Right renal cortex interstitium (tissue), 3 donors: ENCODE measurements at places on chromosomes 6 and 20.

GRCh38 chr6:89411145-89412070 is 665 bp downstream of the RRAGD start:
- DNase-seq, result no peak

- DNase-seq, result no peak
Observed at GRCh38 chr20:50320901-50321796, 130.5 kb downstream of the CEBPB start.

DNA sequence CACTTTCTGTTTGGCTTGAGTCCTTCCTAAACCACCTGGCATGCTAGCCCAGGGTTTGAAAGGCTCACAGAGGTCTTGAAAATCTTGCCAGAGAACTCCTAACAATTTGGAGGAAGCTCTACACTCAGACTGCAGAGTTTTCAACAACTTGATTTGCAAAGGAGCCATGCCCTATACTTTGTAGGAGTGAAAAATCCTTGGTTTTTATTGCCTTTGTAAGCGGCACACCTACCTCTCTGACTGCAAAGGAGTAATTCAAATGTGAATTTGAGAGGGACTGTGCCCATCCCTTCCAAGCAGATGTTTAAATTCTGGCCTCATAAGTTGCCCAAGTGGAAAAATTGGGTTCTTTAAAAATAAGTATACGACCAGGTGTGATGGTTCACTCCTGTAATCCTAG is 41.5 kb downstream of the SLC2A12 start:
- no peak for DNase-seq

DNA sequence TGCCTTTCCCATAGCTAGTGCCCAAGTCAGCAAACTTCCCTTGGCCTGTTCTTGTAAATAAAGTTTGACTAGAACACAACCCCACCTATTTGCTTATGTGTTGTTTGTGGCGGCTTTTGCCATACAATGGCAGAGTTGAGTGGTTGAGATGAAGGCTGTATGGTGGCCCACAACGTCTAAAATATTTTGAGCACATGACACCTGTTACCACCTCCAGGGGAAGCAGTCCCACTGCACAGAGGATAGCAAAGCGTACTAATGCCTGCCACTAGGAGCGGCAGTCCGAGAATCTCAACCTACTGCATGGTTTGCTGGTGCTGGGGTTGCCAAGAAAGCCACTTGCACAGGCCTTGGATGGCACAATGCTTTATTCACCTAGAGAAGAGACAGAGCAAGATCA is 58.6 kb downstream of the TGM2 start:
- DNase-seq, result no peak

GRCh38 chr20:46530640-46531039 is 17.3 kb upstream of the ZNF334 start:
- no peak for DNase-seq

- DNase-seq, result no peak
Observed at GRCh38 chr6:13508711-13509705, 21.6 kb upstream of the GFOD1 start.

GRCh38 chr6:139443231-139444112 is 69.0 kb upstream of the CITED2 start:
- no peak for DNase-seq

- no peak for DNase-seq
Observed at GRCh38 chr20:50281831-50282591, 91.4 kb downstream of the CEBPB start.

DNA sequence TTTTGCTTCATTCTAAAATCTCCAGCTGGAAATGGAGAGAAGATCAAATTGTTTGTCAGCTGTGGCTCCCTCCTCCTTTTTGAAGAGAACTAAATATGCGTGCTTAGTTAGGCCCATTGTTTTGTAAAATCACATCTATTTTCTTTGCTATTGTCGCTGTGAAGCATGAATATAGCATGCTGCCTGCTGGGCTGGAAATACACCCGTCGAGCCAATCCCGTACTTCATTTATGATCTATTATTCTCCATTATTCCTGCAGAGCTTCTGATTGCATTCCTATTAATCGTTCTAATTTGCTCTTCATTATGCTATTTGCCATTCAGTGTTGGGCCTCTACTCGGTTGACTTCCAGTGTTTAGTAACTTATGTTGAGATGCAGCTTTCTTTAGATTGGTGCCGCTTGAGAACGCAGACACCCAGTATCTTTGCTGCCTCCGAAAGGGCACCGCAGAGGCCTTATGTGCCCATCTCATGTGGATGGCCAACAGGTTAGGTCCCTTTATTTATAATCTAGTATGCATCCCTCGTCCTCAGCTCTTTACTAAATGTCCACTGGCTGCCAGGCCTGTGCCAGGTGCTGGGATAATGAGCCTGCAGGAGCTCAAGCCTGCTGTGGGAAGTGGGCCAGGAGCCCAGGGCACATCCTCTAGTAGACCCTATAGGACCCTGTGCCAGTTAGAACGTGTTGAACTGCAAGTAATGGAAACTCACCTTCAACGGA is 45.6 kb downstream of the FAM50B start:
- no peak for DNase-seq

DNA sequence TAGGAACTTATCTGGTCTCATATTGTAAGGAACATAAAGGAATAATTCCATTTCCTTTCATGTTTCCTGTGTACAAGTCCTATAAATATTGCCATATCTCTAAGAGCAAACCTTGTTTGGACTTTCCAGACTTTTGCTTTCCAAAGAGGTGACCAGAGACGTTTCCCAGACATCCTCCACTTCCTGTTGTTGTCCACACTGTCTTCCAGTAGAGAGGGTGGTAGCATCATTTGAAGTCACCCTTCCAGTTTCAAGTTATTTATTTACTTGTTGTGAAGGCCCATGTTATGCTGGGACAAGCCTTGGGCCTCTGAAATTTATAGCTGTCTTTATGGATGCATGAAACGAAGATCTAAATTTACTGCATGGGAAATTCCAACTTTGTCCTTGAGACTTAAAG is 10.6 kb upstream of the TGM3 start:
- no peak for DNase-seq

DNA sequence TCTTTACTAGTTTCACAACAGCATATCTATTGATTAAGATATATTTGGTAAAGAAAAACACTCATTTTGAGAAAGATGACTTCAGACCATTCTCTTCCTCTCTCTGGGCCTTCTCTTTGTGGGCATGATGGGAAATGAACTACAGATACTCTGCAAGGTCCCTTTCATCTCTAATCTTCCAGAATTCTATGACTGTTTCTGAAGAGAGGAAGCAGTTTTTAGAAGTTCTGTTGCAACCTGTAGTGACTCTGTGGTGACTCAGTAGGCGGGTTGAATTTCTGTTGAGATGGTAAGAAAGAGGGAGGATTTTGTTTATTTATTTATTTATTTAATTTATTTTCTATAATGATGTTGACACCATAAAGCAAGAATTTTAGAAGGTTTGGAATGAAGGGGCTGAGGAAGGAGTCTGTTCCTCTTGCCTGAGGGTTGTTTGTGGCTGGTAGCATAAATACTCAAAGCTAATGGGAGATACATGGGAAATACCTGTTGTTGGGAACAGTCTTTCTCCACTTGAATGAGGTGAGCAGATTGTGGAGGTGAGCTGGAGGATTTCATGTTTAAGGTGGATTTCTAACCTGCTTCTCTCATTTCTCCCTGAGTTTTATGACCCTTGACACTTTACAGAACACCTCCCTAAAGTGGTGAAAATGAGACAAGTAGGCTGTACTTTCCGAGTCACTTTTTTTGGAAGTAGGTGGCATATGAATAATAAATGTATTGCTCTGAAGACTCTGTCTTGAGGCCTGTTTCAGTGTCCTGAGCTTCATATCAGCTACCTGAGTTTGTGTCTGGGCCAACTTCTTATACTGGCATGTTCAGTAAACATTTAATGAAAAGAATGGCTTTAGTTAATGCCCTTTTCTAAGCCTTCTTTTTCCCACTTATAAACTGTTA is 15.0 kb downstream of the ACSS2 start:
- no peak for DNase-seq

DNA sequence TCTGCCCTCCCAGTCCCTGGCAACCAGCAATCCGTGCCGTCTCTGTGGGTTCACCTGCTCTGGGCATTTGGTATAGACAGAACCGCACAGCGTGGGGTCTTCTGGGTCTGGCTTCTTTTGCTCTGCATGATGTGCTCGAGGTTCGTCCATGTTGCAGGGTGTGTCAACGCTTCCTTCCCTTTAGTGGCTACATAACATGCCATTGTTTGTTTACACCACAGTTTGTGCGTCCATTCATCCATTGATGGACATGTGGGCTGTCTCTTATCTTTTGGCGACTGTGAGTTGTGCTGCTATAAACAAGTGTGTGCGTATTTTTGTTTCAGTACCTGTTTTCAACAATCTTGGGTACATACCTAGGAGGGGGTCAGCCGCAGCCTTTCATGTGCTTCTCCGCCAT is 149.5 kb upstream of the RPS6KA2 start:
- no peak for DNase-seq

DNA sequence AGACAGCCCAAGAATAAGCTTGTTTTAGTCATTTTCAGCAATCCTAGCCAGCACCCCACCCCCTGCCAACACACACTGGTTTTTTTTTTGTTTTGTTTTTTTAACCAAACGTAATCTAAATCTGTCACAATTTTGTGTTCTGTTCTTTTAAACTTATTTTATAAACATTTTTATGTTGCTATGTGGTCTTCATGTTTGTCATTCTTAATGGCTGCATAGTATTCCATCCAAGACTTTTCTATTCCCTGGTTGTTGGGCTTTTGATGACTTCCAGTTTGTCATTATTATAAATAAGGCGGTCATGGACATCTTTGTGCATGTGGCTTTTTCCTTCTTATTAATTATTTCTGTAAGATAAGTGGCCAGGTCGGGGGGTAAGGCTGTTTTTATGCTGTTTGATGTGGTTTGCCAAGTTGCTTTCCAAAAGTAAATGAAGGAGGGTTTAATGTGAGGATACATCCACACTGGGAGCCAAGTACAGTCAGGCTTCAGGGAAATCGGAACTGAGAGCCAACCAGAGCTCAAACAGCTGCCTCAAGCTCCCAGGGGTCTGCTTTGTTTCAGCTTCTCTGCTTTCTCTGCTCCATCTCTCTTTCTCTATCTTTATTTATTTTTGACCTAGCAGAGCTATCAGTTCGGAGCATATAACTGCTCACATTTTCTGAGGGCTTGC is 125.8 kb downstream of the VEGFA start:
- no peak for DNase-seq

GRCh38 chr6:347951-348859 is 43.3 kb upstream of the IRF4 start:
- no peak for DNase-seq
